ENCODE measurements at places on chromosomes 13 and 19.

DNA sequence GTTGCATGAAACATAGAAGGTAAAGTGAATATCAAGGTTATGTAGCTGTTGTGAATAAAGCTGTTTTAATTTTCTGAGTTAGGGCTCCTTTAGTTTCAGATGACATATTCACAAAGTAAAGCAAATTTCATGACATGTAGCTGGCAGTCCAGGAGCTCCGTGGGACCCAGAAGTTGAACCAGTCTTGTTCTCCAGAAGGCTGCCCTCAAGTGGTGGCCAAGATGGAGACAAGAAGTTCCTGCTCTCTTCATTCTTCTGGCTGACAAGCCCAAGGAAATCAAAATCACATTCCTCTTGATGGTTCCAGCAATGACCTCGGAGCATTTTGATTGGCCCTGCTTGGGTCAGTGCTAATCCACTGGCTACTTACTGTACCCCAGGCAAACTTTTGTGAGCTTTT lies 128.7 kb downstream of the LIG4 start:
- no peak for DNase-seq

- no peak for DNase-seq
Measured at GRCh38 chr13:55815458-55816033, 1325.2 kb upstream of the PRR20A start.

GRCh38 chr19:42850981-42851717 lies 28.4 kb downstream of the PSG1 start:
- DNase-seq, result no peak

- DNase-seq, result no peak
Measured at GRCh38 chr19:8367327-8368001, 3.5 kb downstream of the ANGPTL4 start.

- no peak for DNase-seq
Measured at GRCh38 chr13:28685892-28686291, 27.0 kb downstream of the POMP start.

GRCh38 chr13:30736461-30737320 lies 1.3 kb downstream of the ALOX5AP start:
- DNase-seq, result no peak

All from activated CD4-positive, alpha-beta T cell treated with anti-CD3 and anti-CD28 coated beads, Interleukin-2, Interleukin-4, amounts not matched to agents 100 ng/mL and 50 ng/mL, durations not matched to agents 16 hours and 8 hours (primary cell).